Right renal pelvis (tissue), 4 donors: ENCODE measurements at places on chromosomes 16 and 17. TPM values are rescaled to one million over a fixed set of nuclear protein-coding genes. Genes with fewer than 3 reads are reported as not detected.

ITGAL gene
- polyA plus RNA-seq = 1.9 TPM

HAS3 gene
- 4.9 TPM for polyA plus RNA-seq

CORO6 gene
- polyA plus RNA-seq = 1.8 TPM

DNA sequence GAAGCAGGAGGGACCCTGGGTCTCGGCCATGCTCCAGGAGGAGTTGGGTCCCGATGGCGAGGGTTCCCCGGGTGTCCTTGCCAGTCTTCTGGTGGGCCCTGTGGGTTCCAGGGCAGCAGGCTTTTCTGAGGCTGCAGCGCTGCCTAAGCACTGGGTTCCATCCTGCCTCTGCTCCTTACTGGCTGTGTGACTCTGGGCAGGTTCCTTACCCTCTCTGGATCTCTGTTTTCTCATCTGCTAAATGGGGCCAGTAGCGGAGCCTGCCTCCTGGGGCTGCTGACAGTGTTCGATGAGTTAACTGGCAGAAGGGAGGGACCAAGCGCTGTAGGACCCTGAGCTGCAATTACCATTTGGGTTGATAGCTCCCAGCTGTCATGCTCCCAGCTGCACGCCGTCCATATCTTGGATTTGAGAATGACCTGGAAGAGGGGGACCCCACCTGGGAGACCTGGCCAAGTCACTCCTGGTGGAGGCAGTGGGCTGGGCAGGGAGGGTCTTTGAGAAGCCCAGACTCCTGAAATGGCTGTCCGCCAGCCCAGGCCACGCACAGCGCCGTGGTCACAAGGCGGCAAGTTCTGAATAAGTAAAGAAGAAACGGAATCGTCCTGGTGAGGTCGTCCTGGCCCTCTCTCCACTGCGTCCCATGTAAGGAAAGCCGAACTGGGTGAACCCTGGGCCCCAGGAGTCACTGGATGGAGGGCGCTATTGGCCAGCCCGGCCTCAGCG, 47.2 kb upstream of the GSE1 start:
- DNase-seq = no peak

GRCh38 chr16:74582970-74583369, 23.9 kb downstream of the GLG1 start:
- DNase-seq = no peak

- no peak for DNase-seq
Observed at GRCh38 chr17:77827039-77827438, 131.5 kb upstream of the TNRC6C start.
